NCI-H2107 (cell line): ENCODE measurements at places on chromosomes 11 and 22.

DNA sequence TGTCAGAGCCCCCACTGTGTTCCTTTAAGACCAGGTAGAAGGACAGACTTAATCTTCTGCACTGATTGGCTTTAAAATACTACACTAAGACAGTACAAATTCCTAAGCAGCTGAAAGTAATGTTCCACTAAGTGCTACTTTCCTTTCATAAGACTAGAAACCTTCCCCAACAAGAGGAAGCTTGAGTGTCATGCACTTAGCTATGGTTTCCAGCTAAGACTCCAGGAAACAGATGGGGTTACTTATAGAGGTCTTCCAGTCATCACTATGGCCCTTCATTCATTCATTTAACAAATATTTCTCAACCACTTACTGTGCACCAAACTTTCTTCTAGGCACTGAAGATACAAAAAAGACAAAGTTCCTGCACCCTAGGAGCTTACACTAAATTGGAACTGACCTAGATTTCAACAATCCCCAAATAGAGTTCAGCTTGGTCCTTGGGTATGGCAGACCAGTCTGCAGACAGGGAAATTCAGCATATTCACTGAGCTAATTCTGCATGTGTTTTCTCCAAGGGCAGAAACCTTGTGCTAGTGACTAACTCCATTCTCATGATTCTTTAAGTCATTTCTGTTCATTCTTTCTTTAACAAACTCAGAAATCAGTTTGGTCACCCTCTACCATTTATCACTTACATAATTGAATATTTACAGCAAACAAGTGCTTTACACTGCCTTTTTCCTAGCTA is 178.4 kb upstream of the MTNR1B start:
- DNase-seq = no peak

- no peak for DNase-seq
Measured at GRCh38 chr22:35044607-35045390, 21.2 kb upstream of the ISX start.

GRCh38 chr11:133081730-133082452 is 450.4 kb downstream of the OPCML start:
- DNase-seq = no peak

- no peak for DNase-seq
Measured at GRCh38 chr11:111349191-111349695, 29.8 kb downstream of the POU2AF1 start.

DNA sequence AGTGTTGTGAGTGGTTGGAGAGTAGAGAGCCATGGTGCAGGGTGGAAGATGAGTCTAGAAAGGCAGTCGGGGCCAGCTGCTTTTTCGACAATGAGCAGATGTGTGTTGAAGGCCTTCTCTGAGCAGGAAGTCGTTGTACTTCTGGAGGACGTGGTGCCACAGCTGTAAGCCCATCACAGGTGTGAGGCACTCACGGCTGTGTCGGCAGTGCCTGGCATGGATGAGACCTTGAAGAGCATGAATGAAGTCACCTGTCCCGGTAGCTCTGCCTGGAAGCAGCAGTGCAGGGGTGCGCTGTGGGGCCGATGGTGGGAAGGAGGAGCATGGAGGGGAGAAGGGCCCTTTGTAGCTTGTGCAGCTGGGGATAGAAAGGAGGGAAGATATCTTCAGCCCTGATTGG is 165.2 kb downstream of the PKNOX2 start:
- DNase-seq = no peak

- no peak for DNase-seq
Measured at GRCh38 chr22:19081351-19081750, 40.9 kb downstream of the DGCR2 start.

- DNase-seq = no peak
Measured at GRCh38 chr11:8356216-8356615, 92.5 kb upstream of the LMO1 start.

- peak; percentile 55 for DNase-seq
Measured at GRCh38 chr11:61971248-61972111, 4.0 kb upstream of the FTH1 start.

DNA sequence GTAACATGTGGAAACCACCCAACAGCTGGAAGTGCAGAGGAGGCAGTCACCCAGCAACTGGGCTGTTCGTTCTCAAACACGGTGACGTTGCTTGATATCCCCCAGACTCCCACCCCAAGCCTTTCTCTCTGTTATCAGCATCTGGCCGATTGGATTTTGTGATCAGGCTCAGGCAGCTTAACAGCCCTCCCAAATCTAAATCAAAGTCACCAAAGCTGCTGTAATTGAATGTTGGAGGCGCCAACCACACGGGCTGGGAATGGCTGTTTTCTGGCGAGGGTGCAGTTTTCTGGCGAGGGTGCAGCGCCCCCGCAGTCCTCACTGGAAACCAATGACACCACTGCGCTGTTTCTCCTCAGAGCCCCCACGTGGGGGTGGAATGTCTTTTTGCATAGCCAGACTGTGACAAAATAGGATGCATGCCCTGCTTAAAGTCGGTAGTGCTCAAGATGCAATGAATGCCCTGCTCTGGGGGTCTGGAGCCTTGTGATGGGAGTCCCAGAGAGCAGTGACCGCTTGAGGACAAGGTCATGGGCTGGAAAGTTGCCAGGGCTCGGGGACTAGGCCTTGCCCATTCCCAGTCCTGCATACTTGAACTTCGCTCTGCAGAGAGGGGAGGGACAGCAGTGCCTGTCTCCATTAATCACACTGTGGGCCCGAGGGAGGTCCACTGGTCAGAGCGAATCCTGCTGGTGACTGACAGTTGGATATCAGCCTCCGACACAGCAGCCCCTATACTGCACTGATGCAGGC is 105.3 kb downstream of the MORC2 start:
- no peak for DNase-seq

- peak; percentile 41 for DNase-seq
Measured at GRCh38 chr11:102451681-102452460, 694 bp downstream of the TMEM123 start.

- DNase-seq = no peak
Measured at GRCh38 chr11:20342347-20343141, 21.0 kb upstream of the HTATIP2 start.

DNA sequence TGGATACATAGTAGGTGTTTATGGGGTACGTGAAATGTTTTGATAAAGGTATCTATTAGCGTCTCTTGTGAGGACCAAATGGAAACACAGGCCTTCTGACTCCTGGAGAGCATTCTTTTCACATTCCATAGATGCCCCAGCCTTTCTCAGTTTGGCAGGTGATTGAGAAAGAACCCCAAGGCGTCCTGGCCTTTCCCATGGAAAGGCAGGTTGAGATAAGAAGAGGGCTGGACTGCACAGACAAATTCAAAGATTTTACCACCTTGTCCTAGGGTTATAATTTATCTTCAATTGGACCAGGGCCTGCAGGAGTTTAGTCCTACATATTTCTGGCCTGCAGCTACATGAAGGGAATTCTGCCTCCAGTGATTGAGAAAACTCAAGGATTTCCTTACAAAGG is 661 bp upstream of the OLFML1 start:
- no peak for DNase-seq

DNA sequence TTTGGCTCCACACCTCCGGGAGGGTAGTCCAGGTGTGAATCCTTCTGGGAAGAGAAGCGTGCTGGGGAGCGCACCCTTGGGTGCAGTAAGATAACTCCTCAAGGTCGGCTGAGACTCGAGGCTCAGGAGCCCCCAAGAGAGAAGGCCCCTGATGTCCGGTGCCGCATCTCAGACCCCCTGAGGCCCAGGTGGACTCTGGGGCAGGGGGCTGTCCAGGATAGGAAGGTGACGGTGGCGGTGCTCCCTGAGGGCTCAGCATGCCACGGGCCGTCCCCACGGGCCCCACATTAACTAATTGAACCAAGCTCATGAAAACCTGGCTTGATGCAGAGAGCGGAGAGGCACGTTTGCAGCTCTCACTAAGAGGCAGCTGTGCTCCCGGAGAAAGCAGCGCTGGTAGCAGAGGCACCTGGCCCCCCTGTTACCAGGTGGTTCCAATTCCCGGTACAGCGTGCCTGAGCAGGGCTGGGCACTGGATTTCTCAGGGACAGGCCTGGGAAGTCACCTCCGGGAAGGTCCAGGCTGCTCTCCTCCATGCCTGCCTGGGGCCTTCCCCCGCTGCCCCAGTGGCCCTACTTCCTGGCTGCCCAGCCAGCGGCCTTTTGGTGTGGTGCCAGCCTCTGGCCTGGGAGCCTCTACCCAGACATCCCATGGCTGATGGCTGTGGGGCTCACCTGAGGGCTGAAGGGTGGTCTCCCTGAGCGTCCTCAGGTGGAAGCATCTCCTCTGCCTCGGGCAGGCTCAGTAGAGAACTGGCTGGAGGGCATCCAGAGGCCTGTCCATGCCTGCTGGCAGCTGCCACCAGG is 1.1 kb downstream of the KCNQ1 start:
- no peak for DNase-seq

DNA sequence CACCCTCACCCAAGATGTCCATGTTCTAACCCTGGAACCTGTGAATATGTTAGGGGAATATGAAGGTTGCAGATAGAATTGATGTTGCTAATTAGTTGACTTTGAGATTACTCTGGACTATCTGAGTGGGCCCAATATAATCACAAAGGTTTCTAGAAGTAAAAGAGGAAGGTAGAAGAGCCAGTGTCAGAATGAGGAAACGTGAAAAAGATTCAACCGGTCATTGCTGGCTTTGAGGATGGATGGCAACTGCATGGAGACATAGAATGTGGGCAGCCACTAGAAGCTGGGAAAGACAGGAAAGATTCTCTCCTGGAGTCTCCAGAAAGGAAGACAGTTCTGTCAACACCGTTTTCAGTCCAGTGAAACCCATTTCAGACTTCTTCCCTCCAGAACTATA is 86.6 kb downstream of the CLPB start:
- DNase-seq = no peak

GRCh38 chr11:116168459-116168787 is 604.4 kb downstream of the BUD13 start:
- DNase-seq = no peak

DNA sequence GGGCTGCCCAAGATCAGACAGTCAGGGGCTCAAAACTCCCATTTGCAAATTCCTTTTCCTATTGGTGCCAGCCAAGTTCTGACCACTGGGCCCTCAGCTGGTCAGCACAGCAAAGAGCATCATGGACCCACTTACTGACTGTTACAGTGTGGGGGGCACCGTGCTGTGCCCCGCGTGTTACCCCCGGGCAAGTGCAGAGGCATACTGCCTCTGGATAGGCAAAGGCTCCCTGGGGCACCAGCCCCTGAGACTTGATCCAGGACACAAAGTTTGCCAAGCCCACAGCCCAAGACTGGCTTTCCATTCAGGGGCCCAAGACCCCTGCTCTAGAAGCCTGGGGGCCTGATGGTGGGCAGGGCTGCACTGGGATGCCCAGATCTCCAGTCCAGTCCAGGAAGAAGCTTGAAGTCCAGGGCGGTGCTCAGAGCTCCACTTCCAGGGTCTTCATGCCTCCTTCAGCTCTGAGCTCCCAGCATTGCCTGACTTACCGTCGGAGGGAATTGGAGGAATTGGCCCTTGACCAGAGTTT is 6.6 kb downstream of the LRRC32 start:
- no peak for DNase-seq

GRCh38 chr11:112470355-112470754 is 209.7 kb upstream of the PLET1 start:
- no peak for DNase-seq

GRCh38 chr11:73931039-73931645 is 19.7 kb upstream of the DNAJB13 start:
- peak; percentile 33 for DNase-seq

- DNase-seq = peak; percentile 44
Measured at GRCh38 chr11:118488480-118489109, 38.7 kb upstream of the TTC36 start.

DNA sequence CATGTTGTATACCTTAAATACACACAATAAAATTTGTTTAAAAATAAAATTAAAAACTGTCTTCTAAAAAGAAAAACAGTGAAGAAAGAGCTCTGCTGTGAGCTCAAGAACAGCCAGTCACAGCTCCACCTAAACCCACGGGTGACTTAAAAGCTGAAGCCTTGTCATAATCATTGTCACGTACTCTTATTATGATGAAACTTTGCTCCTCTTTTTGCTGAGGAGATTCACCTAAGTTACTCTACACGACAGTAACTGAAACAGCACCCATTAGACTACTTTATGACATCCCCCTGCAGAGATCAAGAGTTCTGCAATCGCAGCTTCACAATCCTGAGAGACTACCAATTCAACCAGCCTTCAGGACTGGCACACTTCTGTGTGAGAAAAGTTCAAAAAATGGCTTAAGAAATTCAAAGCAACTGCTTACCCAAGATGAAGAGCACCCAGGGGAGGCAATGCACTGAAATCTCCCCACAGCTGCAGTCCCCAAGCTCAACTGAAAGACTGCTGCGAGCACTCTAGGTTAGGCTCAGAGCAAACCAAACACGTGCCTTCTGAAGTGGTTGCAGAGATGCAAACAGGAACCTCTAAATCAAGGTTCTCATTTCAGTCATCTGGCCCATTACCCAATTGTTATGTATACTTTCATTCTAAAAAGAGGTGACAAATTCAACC is at the start of gene JAML:
Gene JAML, minus strand, starts transcription at position 501 of the 678 bp plus-strand sequence. CDS start 10,145 bp downstream, outside the sequence.
- DNase-seq = no peak

- no peak for DNase-seq
Measured at GRCh38 chr11:61071208-61071681, 31.0 kb upstream of the CD5 start.

- peak; percentile 30 for DNase-seq
Measured at GRCh38 chr11:119533921-119534736, 111.2 kb upstream of the THY1 start.

- DNase-seq = no peak
Measured at GRCh38 chr22:49218142-49218541, 609.5 kb downstream of the BRD1 start.

- DNase-seq = no peak
Measured at GRCh38 chr11:9099617-9100016, 8.2 kb upstream of the SCUBE2 start.

- DNase-seq = no peak
Measured at GRCh38 chr11:72598906-72599305, 75.3 kb downstream of the PDE2A start.

- DNase-seq = no peak
Measured at GRCh38 chr11:3799873-3800272, 2.5 kb upstream of the NUP98 start.

DNA sequence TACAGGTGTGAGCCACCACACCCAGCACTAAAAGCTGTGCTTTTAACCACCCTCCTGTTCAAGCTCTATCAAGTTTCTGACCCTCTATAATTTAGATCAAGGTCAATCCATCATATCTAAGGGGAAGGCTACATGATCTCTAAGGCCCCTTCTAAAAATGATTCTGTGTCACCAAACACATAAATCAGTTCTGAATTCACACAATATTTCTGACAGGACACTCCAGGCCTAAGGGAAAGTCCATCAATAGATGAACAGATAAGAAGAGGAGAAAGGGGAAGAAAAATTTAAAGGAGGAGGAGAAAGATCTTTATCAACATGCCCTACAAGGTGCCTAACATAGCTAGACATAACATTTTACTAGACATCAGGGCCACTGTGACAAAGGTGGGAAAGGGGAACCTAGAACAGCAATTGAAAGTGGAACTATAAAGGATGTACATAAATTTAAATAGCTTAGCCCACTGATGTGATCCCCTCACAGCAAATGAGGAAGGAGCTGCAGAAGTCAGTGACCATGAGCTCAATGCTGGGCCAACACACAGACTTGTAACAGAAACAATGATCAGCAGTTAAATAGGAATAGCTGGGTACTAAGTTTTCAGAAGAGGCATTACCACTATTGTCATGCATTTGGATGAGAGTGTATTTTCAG is 4.7 kb downstream of the PRCP start:
- DNase-seq = no peak
